ENCODE measurements at places on chromosomes 2 and 18. TPM values are rescaled to one million over a fixed set of nuclear protein-coding genes. Genes with fewer than 3 reads are reported as not detected.

Gene CCDC141
- 6.1 TPM for polyA plus RNA-seq

Gene SERPINB10
- polyA plus RNA-seq = not detected

Gene FZD7
- 3.3 TPM for polyA plus RNA-seq

Gene MARCO
- not detected for polyA plus RNA-seq

Gene IGFBP2
- 2.2 TPM for polyA plus RNA-seq

Gene MROH2A
- polyA plus RNA-seq = not detected

Gene LRRFIP1
- 47.5 TPM for polyA plus RNA-seq

Gene ELOA2
- not detected for polyA plus RNA-seq

Gene SGPP2
- 3.2 TPM for polyA plus RNA-seq

Gene SP140L
- 0.50 TPM for polyA plus RNA-seq

Gene GRHL1
- polyA plus RNA-seq = 0.88 TPM

Gene CREG2
- 0.73 TPM for polyA plus RNA-seq

Gene ERICH2
- 23.4 TPM for polyA plus RNA-seq

Gene HRH4
- polyA plus RNA-seq = not detected

Gene RGPD4
- not detected for polyA plus RNA-seq

Gene SERPINB3
- polyA plus RNA-seq = not detected

Gene SERPINB4
- not detected for polyA plus RNA-seq

Gene KCNIP3
- polyA plus RNA-seq = 4.2 TPM

Gene GAL3ST2
- not detected for polyA plus RNA-seq

Gene C2orf92
- 2.0 TPM for polyA plus RNA-seq

Gene NCKAP5
- polyA plus RNA-seq = 3.3 TPM

Gene SPR
- polyA plus RNA-seq = 11.7 TPM

Gene CELF4
- polyA plus RNA-seq = 3.8 TPM

Gene LDLRAD4
- polyA plus RNA-seq = 9.1 TPM

Gene B3GNT2
- 82.6 TPM for polyA plus RNA-seq

Gene TPO
- polyA plus RNA-seq = 1.2 TPM

Gene COBLL1
- 10.9 TPM for polyA plus RNA-seq

Gene IL37
- polyA plus RNA-seq = not detected

Gene KRTCAP3
- polyA plus RNA-seq = 12.7 TPM

Gene STEAP3
- polyA plus RNA-seq = not detected

Gene FAM117B
- 5.3 TPM for polyA plus RNA-seq

Gene SLC23A3
- polyA plus RNA-seq = not detected

Gene CFAP221
- polyA plus RNA-seq = 29.3 TPM

Gene SMYD1
- not detected for polyA plus RNA-seq

Gene CABYR
- polyA plus RNA-seq = 7.1 TPM

Measured in Purkinje cell (primary cell).